ENCODE measurements at places on chromosomes 12 and 14. TPM values are rescaled to one million over a fixed set of nuclear protein-coding genes. Genes with fewer than 3 reads are reported as not detected.
A peak's percentile ranks its signal among the peaks of the same experiment; 100 is the strongest.

- DNase-seq, result no peak
- no peaks in the 10 kb centered on the region for H3K27me3 ChIP-seq
- no peak overlapping the region for H3K4me3 ChIP-seq
- no peaks in the 10 kb centered on the region for H3K36me3 ChIP-seq
- no peak overlapping the region for H3K27ac ChIP-seq
- no peaks in the 10 kb centered on the region for H3K4me1 ChIP-seq
These were observed 58.6 kb downstream of the ANKRD9 start for GRCh38 chr14:102451064-102451352.

Gene PIANP
- 0.76 TPM for total RNA-seq

Gene LRRC74A
- total RNA-seq, result not detected

GRCh38 chr14:52856139-52856538 is 64.7 kb upstream of the GNPNAT1 start:
- H3K27me3 ChIP-seq, result no peaks in the 10 kb centered on the region
- H3K4me3 ChIP-seq, result no peak overlapping the region
- no peak overlapping the region for H3K27ac ChIP-seq

DNA sequence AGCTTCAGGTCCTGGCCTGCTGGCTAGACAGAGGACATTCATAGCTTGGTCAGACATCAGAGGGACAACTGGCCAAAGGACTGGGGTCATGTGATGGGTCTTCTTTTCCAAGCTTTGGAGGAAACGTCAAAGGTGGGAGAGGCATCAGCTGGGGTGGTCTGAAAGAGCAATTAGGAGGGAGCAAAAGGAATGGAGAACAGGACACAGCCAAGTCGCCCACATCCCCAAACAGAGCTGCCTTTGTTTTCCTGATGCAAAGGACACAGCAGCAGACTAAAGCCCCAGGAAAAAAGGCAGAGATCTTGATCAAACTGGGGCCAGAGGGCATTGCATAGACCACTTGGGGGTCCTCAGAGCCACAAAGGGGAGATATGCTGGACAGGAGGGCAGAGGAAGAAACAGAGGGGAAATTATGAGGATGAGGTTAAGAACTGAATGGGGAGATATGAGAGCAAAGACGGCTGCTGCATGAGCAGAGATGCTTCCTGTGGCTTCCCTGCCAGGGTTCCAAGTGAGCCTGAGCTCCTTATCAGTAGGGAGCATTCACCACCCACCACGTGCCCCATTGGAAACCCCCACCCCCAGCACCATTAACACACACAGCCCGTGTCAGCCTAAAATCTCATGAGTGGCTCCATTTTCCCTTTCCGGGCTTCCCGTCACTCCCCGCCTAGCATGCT is 62.4 kb downstream of the ANO2 start:
- H3K4me3 ChIP-seq, result no peak overlapping the region
- no peaks in the 10 kb centered on the region for H3K36me3 ChIP-seq
- peaks cover 32% of the 10 kb centered on the region for H3K27me3 ChIP-seq
- DNase-seq, result no peak
- H3K4me1 ChIP-seq, result no peaks in the 10 kb centered on the region
- no peak overlapping the region for H3K27ac ChIP-seq

- no peak overlapping the region for H3K27ac ChIP-seq
- H3K27me3 ChIP-seq, result no peaks in the 10 kb centered on the region
- no peak for DNase-seq
- H3K36me3 ChIP-seq, result no peaks in the 10 kb centered on the region
- H3K4me1 ChIP-seq, result no peaks in the 10 kb centered on the region
These were observed 21.9 kb upstream of the PTPRB start for GRCh38 chr12:70659077-70659606.

Gene KRT81
- not detected for total RNA-seq

Gene CPNE6
- 0.12 TPM for total RNA-seq

GRCh38 chr14:20626274-20626673 is 15.2 kb downstream of the OR6S1 start:
- no peak overlapping the region for H3K27ac ChIP-seq
- H3K4me1 ChIP-seq, result peaks cover 80% of the 10 kb centered on the region
- H3K4me3 ChIP-seq, result peak overlapping the region; percentile 82
- peaks cover 80% of the 10 kb centered on the region for H3K27me3 ChIP-seq
- DNase-seq, result peak; percentile 59

- peaks cover 8% of the 10 kb centered on the region for H3K27me3 ChIP-seq
- H3K36me3 ChIP-seq, result no peaks in the 10 kb centered on the region
- no peak overlapping the region for H3K27ac ChIP-seq
- H3K4me1 ChIP-seq, result no peaks in the 10 kb centered on the region
- DNase-seq, result no peak
These were observed 163.4 kb downstream of the OTOGL start for GRCh38 chr12:80262771-80263170.

GRCh38 chr14:89164168-89165073 is 252.6 kb downstream of the FOXN3 start:
- no peak overlapping the region for H3K4me3 ChIP-seq
- H3K27ac ChIP-seq, result no peak overlapping the region
- DNase-seq, result no peak
- no peaks in the 10 kb centered on the region for H3K27me3 ChIP-seq
- peaks cover 22% of the 10 kb centered on the region for H3K4me1 ChIP-seq

GRCh38 chr14:72962829-72963312 is 36.6 kb downstream of the DCAF4 start:
- no peak for DNase-seq
- no peak overlapping the region for H3K4me3 ChIP-seq
- H3K36me3 ChIP-seq, result peaks cover 1% of the 10 kb centered on the region
- H3K4me1 ChIP-seq, result peaks cover 17% of the 10 kb centered on the region

Gene PIWIL1
- not detected for total RNA-seq

Gene KRT71
- not detected for total RNA-seq

GRCh38 chr14:93309427-93309966 is 23.3 kb downstream of the BTBD7 start:
- no peak overlapping the region for H3K4me3 ChIP-seq
- no peaks in the 10 kb centered on the region for H3K27me3 ChIP-seq
- peaks cover 36% of the 10 kb centered on the region for H3K4me1 ChIP-seq

GRCh38 chr12:10725003-10725402 is 1.9 kb upstream of the YBX3 start:
- no peak overlapping the region for H3K4me3 ChIP-seq
- H3K4me1 ChIP-seq, result peaks cover 21% of the 10 kb centered on the region
- H3K36me3 ChIP-seq, result peaks cover 3% of the 10 kb centered on the region
- no peak for DNase-seq

GRCh38 chr14:55074662-55075061 is 23.2 kb downstream of the MAPK1IP1L start:
- DNase-seq, result no peak
- H3K27me3 ChIP-seq, result no peaks in the 10 kb centered on the region
- peaks cover 38% of the 10 kb centered on the region for H3K4me1 ChIP-seq
- no peaks in the 10 kb centered on the region for H3K36me3 ChIP-seq
- H3K4me3 ChIP-seq, result peak overlapping the region; percentile 78

Gene KRT7
- 23.1 TPM for total RNA-seq

DNA sequence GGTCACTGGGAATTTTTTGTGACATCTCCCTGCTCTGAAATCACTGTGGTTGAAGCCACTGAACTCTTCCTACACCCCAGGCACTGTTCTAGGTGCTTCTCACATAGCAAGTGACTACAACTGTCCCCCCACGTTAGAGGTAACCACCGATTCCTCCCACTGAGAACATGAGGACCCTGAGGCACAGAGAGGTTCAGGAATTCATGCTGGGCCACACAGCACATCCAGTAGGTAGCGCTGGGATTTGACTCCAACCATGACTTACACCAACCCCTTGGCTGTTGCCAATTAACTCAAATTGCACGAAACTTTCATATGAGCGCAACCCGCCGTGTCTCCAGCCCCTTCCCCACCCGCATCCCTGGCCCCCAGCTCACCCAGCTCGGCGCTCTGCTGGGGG is 105.2 kb downstream of the RFLNA start:
- H3K36me3 ChIP-seq, result peaks cover 5% of the 10 kb centered on the region
- H3K27me3 ChIP-seq, result no peaks in the 10 kb centered on the region
- no peak overlapping the region for H3K4me3 ChIP-seq
- no peak for DNase-seq

Gene LLPH
- 22.4 TPM for total RNA-seq

GRCh38 chr14:25003537-25003936 is 46.4 kb downstream of the STXBP6 start:
- H3K36me3 ChIP-seq, result no peaks in the 10 kb centered on the region
- H3K4me1 ChIP-seq, result no peaks in the 10 kb centered on the region
- H3K27me3 ChIP-seq, result peaks cover 7% of the 10 kb centered on the region
- no peak overlapping the region for H3K27ac ChIP-seq
- no peak overlapping the region for H3K4me3 ChIP-seq
- DNase-seq, result no peak

DNA sequence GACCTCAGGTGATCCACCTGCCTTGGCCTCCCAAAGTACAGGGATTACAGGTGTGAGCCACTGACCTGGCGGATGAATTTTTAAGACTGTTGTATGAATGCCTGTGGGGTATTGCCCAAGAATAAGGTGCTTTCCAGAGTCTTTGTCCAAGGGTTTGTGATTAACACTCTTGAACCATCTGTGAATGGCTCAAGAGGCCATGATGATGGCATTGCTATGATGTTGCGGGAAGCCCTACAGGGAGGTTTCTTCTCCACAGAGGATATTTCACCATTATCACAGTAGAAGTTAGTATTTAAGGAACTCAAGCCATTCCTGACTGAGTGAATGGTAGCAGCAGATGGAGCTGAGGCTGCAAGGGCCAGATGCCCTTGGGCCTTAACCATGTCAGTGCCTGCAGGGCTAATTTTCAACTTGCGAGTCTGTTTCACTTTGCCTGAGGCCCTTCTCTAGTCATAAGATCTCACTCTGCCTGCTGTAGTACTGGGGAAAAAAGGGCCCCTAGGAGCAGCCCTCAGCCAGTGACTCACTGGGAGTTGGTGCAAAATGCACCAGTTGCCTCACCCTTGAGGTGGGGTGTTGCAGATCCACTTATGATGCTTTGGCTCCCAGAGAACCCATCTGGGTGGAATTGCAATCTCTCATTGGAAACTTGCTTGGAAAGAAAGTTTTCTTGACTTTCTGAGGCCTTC is 108.6 kb upstream of the FLRT2 start:
- H3K4me1 ChIP-seq, result no peaks in the 10 kb centered on the region
- no peak overlapping the region for H3K4me3 ChIP-seq

Gene PTGER2
- total RNA-seq, result 6.2 TPM

DNA sequence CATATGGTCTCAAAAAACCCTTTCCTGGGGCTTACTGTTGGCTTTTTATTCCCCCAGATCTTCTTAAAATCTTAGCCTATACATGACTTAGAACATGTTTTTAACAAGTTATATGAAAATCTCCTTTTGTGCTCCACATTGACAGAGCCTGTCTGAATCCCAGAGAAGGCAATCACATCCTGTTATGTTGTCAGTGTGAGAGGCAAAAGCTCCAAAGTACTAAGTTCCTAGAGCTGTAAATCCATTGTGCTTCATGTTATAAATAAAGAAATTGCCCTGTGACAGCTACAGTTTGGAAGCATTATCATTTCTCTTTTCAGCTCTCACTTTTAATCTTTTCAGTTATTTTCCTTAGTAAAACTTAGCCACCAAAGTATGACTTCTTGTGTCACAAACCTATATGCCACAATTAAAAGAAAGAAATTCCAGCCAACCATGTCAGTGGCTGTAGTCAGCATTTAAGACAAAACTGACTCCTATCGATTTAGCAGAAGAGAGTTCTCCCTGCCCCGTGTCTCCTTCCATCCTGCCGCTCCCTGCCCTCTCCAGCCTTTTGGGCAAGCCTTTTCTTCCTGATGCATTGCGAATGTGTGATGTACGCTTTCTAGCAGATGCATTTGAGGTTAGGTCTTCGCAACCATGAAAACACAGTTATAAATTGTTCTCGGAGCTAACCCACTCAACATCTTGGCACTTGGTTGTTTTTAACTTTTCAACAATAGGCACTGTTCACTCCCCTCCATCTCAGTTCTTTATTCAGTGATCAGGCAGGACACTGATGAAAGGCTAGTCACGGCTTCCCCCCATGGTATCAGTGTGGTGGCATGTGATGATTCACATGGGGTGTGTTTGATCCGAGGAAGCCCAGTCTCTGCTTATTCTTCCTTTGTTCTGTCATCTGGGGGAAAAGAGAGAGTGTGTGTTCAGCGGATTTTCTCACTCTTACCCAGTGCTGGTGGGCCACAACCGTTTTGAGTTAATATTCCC is 143.5 kb downstream of the SSPN start:
- peaks cover 6% of the 10 kb centered on the region for H3K4me1 ChIP-seq
- no peak overlapping the region for H3K27ac ChIP-seq
- peaks cover 11% of the 10 kb centered on the region for H3K36me3 ChIP-seq
- no peaks in the 10 kb centered on the region for H3K27me3 ChIP-seq
- H3K4me3 ChIP-seq, result no peak overlapping the region

DNA sequence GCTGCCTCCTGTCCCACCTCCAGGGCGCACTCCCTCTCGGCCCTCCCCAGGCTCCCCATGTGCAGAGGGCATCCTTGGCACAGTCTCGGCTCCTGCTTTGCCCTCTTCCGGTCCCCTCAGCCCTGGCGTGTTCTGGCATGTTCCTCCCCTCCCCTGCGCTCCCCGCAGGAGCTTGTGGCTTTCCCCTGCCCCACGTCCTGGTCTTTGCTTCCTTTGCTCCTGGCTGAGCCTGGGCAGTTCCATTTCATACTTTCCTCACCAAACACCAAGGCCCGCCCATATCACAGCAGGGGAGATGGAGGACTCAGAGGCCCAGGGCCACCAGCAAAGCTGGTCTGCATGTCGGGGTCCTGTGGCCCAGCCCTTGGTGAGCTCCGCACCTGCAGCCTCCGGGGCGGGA is 56.0 kb downstream of the FBRSL1 start:
- no peak overlapping the region for H3K4me3 ChIP-seq
- no peaks in the 10 kb centered on the region for H3K36me3 ChIP-seq
- H3K27me3 ChIP-seq, result no peaks in the 10 kb centered on the region
- DNase-seq, result no peak

Gene CHPT1
- 20.2 TPM for total RNA-seq

Gene PIK3C2G
- not detected for total RNA-seq

Gene TRPV4
- total RNA-seq, result not detected

GRCh38 chr12:64203775-64204174 is 18.3 kb downstream of the KICS2 start:
- H3K27ac ChIP-seq, result no peak overlapping the region
- peaks cover 10% of the 10 kb centered on the region for H3K36me3 ChIP-seq
- no peak overlapping the region for H3K4me3 ChIP-seq
- DNase-seq, result no peak
- H3K27me3 ChIP-seq, result no peaks in the 10 kb centered on the region
- peaks cover 8% of the 10 kb centered on the region for H3K4me1 ChIP-seq

DNA sequence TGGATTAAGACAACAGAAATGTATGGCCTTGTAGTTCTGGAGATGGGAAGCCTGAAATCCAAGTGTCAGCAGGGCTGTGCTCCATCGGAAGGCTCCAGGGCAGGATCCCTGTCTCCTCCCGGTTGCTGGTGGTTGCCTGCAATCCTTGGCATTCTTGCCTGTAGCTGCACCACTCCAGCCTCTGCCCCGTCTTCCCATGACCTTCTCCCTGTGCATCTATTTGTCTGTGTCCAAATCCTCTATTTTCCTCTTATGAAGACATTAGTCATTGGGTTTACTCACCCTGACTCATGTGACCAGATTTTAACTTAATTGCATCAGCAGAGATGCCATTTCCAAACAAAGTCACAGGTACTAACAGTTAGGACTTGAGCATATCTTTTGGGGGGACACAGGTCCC is 15.1 kb downstream of the TUNAR start:
- no peak overlapping the region for H3K27ac ChIP-seq
- peaks cover 20% of the 10 kb centered on the region for H3K27me3 ChIP-seq
- peaks cover 5% of the 10 kb centered on the region for H3K4me1 ChIP-seq

Gene POLE
- total RNA-seq, result 111 TPM

Gene KLHL33
- 0.28 TPM for total RNA-seq

GRCh38 chr12:462936-463705 is 3.4 kb downstream of the B4GALNT3 start:
- no peak for DNase-seq
- H3K4me1 ChIP-seq, result peaks cover 12% of the 10 kb centered on the region
- H3K27ac ChIP-seq, result no peak overlapping the region

Gene TEX22
- total RNA-seq, result 1.8 TPM

Data from activated T-cell treated with anti-CD3 and anti-CD28 coated beads, Interleukin-2, amount 50 U/mL, for 72 hours (primary cell).